ENCODE measurements at places on chromosomes 6 and 20.
A peak's percentile ranks its signal among the peaks of the same experiment; 100 is the strongest.

DNA sequence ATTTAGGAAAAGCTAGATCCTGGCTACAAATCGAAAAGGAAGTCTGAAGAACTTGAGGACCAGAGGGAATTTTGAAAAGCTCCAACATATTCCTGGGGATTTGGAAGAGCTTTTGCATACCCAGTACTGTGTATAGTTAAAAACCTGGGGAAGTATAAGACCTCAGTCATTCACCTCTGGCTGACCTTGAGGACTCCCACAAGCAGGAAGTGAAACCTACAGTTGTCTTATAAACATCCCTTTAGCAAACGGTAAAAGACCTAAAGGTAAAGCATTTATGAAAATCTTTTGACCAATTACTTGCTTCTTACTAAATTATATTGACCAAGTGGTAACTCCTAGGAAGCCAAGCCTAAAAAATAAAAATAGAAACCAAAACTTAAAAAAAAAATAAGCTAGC, 175.0 kb downstream of the HAO1 start:
- DNase-seq, result no peak

DNA sequence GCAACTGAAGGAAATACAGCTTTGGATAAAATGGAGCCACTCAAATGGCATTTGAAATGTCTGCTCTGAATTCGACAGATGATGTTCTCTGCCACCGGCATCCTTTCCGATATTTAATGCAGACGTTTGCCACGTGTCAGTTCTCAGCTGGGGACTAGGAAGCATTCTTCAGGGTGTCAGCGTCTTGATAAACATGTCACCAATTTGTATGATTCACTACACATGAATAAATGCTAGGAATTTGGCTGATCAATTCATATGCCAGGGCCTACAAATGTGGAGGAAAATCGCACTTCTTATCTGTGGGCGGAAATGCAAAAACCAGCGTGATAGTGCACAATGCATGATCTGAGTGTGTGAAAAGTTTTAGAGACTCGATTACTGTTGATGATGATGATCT, 169.5 kb downstream of the SLC24A3 start:
- DNase-seq, result no peak

DNA sequence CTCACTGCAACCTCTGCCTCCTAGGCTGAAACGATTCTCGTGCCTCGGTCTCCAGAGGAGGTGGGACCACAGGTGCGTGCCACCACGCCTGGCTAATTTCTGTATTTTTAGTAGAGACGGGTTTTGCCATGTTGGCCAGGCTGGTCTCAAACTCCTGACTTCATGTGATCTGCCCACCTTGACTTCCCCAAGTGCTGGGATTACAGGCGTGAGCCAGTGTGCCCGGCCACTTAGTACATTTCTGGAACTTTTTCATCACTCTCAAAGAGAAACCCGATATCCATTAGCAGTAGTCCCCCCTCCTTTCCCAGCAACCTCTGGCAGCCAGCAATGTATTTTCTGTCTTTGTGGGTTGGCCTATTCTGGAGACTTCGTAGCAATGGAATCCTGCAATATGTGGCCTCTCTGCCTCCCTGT, 109.8 kb downstream of the JARID2 start:
- DNase-seq, result no peak

DNA sequence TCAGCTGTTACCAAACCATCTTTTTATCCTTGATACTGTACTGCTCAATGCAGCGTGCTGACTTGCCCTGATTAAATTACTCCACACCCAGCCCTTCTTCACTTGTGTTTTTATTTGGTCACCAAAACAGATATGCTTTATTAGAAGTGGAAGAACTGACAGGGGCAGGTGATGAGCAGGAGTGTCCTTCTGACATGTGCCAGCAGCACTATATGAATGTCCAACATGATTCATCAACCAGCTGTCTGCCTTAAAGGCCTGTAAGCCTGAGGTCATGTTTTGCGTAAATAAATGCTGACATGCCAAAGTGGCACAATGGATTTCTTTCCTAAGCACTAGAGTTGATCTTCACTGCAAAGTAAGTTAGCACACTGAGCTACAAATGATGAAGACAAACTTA, 15.4 kb downstream of the POPDC3 start:
- no peak for DNase-seq

DNA sequence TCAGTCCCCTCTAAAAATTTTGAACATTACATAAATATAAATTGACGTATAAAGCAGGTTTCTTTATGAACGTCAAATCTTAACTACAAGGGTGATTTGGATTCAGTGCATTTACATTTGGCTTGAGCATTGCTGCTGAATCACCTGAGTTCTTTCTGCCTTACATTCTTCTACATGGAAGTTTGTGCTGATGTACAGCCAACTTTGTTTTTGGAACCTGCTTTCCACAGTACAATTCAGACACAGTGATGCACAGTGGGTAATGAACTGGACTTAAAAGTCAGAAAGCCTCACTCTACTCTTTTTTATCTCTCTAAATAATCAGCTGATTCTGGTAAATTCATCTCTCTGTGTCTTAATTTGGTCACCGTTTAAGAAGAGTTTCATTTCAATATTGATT, 47.6 kb downstream of the RCAN2 start:
- no peak for DNase-seq

GRCh38 chr20:41339957-41340326, 679 bp upstream of the LPIN3 start:
- DNase-seq, result no peak

DNA sequence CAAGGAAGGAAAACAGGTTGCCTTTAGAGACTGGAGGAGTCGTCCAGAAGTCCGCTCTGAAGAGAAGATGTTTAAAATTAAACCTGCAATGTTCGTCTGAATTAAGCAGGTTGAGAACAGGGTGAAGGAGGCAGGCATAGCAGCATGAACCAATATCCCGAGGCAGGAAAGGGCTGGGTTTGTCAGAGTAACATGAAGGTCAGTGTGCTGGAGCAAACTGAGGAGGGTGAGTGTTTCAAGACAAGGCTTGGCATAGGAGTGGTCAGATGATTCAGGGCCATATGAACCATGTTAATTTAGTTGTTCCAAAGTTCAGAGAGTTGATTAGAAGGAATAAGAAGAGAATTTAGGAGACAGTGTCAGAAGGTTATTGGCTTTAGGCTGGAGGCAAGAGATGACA, 93.3 kb downstream of the UTRN start:
- no peak for DNase-seq

GRCh38 chr6:89138173-89138572, 7.7 kb upstream of the PM20D2 start:
- no peak for DNase-seq

GRCh38 chr6:137659871-137660270, 165.7 kb upstream of the OLIG3 start:
- no peak for DNase-seq

DNA sequence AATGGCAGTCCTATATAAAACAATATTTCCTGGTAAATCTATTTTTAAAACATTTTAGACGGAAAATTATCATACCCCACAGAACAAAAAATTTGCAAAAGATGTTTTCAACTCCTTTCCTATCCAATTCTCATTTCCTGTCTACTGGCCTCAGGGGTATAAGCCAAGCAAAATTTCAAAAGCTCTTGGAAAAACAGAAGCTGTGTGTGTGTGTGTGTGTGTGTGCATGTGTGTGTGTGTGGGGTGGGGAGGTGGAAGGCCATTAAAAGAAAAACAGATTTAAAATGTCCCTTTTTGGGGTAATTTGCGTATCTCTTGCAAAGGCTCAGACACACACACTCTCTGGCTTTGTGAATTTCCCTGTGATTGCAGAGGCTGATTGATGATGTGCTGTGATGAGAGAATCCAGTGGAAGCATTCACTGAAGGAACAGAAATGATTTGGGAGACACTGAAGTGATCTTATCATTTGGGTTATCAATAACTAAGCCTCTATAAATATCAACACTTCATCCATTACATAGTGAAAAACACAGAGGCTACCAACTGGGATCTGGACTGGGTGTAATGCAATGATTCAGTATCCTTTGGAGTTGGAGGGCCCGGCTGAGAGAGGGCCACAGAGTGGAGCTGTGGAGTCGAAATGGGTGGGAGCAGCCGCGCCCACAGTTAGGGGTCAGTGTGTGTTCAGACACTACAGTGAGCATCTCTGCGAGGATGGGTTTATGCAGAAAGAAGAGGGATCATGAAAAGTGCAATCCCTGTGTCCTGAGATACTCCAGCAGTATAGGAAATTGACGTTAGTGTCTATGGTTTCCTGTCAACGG, 106.8 kb upstream of the PREP start:
- DNase-seq, result no peak

GRCh38 chr6:18207438-18207837, 52.2 kb downstream of the KDM1B start:
- no peak for DNase-seq

GRCh38 chr6:109793792-109794191, 102.7 kb downstream of the FIG4 start:
- DNase-seq, result peak; percentile 81

- DNase-seq, result no peak
Measured at GRCh38 chr20:57620274-57620990, at the start of gene ZBP1. TSS of gene ZBP1 (minus strand) at chr20:57620426. CDS start at chr20:57620295, 131 bp downstream.

GRCh38 chr6:105791583-105792318, 294.4 kb upstream of the PRDM1 start:
- no peak for DNase-seq

DNA sequence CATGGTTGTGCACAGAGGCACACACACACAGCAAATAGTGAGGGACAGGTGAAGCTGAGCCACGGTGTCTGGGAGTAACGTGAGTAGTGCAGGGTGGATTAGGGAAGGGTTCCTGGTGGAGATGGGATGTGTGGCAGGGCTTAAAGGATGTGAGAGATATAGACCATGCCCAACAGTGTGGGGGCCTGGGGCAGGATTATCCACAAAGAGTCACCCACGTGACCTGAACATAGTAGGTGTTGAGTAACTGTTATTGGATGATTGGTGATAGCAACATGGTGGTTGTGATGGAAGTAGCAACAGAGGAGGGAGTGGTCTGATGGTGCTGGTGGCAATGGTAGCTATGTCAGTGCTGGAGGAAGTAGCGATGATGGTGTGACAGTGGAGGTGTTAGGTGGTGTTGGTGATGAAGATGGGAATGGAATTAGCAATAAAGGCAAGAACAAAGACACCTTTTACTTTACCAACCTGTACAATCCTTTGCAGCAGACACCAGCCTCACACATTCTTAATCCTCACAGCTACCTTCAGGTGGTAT, 135.1 kb downstream of the MRPL14 start:
- DNase-seq, result no peak

GRCh38 chr20:10940941-10941340, 267.1 kb upstream of the JAG1 start:
- no peak for DNase-seq

GRCh38 chr6:72464791-72465691, 156.8 kb upstream of the KCNQ5 start:
- no peak for DNase-seq

- DNase-seq, result no peak
Measured at GRCh38 chr6:161223646-161224045, 50.2 kb downstream of the AGPAT4 start.

GRCh38 chr6:39893286-39893685, 41.0 kb downstream of the MOCS1 start:
- DNase-seq, result no peak

DNA sequence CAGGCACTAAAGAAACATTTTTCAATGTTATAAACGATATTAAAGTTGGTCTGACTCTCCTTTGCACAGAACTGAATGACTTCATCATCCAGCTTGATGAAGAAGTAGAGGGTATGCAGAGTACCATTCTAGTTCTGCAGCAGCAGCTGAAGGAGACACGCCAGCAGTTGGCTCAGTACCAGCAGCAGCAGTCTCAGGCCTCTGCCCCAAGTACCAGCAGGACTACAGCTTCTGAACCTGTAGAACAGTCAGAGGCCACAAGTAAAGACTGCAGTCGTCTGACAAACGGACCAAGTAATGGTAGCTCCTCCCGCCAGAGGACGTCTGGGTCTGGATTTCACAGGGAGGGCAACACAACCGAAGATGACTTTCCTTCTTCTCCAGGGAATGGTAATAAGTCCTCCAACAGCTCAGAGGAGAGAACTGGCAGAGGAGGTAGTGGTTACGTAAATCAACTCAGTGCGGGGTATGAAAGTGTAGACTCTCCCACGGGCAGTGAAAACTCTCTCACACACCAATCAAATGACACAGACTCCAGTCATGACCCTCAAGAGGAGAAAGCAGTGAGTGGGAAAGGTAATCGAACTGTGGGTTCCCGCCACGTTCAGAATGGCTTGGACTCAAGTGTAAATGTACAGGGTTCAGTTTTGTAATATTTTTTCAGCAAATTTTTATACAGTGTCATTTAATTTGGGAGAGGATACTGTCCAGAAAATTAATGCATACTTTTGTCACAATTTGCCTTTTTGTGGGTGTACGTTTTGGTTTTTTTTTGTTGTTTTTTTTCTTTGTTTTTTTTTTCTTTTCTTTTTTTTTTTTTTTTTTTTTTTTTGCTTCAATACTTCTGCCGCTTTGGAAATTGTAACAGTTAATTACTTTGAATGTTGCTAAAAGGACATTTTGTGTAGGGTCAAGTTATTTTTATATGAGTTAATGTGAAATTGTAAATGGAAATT, 6.6 kb upstream of the ACAT2 start:
- DNase-seq, result no peak

GRCh38 chr20:33945391-33946081, 48.2 kb upstream of the RALY start:
- no peak for DNase-seq

DNA sequence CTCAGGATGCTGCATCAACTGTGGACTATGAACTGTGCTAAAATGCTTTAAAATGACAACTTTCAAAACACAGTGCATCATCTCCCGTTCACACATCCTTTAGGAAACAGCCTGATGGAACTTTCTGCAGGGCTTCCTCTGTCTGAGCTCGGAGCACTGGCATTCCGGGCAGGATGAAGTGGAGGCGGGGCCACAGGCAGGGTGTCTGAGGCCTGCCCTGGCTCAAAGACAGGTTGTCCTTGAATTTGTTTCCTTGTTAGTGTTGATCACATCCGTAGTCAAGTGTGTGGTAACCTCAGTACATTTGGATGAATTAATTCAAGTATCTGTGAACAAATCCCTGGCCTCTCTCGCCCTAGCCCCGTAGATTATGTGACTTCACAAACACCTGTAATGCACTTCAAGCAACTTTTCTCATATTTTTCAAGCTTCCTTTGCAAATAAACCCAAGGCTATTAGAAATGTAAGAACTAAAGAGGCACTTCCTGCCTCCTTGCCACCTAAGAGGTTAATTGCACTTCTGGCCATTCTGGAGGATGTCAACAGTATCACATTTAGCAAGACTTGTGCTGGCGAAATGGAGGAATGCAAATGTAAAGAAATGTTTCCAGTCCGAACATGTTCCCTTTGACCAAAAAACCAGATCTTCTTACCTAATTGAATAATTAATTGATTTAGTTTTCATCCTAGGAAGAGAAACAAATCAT, 3.1 kb downstream of the CD93 start:
- DNase-seq, result peak; percentile 85
